ENCODE measurements at places on chromosomes 2 and 18. TPM values are rescaled to one million over a fixed set of nuclear protein-coding genes. Genes with fewer than 3 reads are reported as not detected.

Gene ACMSD
- total RNA-seq, result not detected

Gene CYRIA
- 1.8 TPM for total RNA-seq

Gene MTCL1
- 0.50 TPM for total RNA-seq

DNA sequence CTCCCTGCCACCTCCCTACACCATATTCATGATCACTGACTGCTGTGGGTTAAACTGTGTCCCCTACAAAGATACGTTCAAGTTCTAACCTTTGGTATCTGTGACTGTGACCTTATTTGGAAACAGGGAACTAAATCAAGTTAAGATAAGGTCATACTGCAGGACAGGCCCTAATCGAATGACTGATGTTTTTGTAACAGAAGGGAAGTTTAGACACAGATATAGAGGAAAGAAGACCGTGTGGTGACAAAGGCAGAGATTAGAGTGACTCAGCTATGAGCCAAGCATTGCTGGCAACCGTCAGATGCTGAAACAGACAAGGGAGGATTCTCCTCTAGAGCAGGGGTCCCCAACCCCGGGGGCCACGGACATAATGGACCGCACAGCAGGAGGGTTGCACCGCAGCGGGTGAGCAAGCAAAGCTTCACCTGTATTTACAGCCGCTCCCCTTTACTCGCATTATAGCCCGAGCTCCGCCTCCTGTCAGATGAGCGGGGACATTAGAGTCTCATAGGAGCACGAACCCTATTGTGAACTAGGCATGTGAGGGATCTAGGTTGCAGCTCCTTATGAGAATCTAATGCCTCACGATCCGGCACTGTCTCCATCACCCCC, 28.9 kb upstream of the RNF152 start:
- no peak for DNase-seq
- H3K27me3 ChIP-seq, result peaks cover 8% of the 10 kb centered on the region
- H3K36me3 ChIP-seq, result no peaks in the 10 kb centered on the region
- no peak overlapping the region for H3K27ac ChIP-seq
- H3K4me3 ChIP-seq, result no peak overlapping the region

- H3K27ac ChIP-seq, result no peak overlapping the region
- no peak for DNase-seq
- no peak overlapping the region for H3K4me3 ChIP-seq
- no peaks in the 10 kb centered on the region for H3K36me3 ChIP-seq
Measured at GRCh38 chr18:35513181-35513936, 15.6 kb upstream of the INO80C start.
